Ovary (tissue), 10 donors: ENCODE measurements at places on chromosomes 5 and 9. TPM values are rescaled to one million over a fixed set of nuclear protein-coding genes. Genes with fewer than 3 reads are reported as not detected.
A peak's percentile ranks its signal among the peaks of the same experiment; 100 is the strongest.

DNA sequence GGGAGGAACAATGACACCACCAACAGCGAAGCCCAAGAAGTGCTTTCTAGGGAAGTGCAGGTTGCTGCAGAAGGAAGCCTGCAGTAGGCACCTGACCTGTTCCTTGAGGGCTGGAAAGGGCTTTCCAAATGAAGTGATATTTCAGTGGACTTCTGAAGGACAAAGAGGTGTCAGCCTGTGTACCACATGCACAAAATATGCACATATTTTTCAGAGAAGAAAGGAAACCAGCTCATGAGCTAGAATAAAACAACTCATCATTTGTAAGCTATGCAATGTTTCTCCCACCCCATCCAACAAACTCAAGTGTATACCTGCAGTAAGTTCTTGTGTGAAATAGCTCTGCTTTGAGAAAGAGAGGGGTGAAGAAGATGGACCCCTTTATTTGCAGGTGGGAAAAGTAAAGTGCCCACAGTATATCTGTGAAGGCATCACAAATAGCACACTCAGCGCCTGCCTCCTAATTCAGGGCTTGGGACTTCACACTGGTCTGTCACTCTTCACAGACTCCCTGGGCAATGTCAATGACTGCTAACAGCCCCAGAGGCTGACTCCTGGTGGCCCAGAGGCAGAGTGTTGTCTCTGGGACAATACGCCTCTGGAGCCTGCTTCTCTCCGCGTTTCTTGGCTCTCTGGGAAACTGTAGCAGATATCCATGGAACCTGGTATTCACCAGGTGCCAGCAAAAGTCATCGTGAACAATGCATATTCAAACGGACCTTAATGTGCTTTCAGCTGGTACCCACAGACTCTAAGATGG, 198.1 kb upstream of the EFNA5 start:
- no peaks in the 10 kb centered on the region for H3K36me3 ChIP-seq
- no peak for DNase-seq
- no peaks in the 10 kb centered on the region for H3K27me3 ChIP-seq
- H3K4me3 ChIP-seq, result no peak overlapping the region
- no peak overlapping the region for H3K27ac ChIP-seq

GRCh38 chr5:134638760-134639201, 6.2 kb upstream of the SAR1B start:
- H3K27me3 ChIP-seq, result no peaks in the 10 kb centered on the region
- H3K36me3 ChIP-seq, result no peaks in the 10 kb centered on the region
- H3K4me3 ChIP-seq, result no peak overlapping the region
- no peak for DNase-seq
- no peaks in the 10 kb centered on the region for H3K4me1 ChIP-seq

GRCh38 chr9:135212961-135213360, 125.5 kb downstream of the OLFM1 start:
- DNase-seq, result no peak
- no peak overlapping the region for H3K27ac ChIP-seq
- H3K4me3 ChIP-seq, result no peak overlapping the region

GRCh38 chr9:85157772-85158171, 488.2 kb downstream of the NTRK2 start:
- no peaks in the 10 kb centered on the region for H3K27me3 ChIP-seq
- H3K36me3 ChIP-seq, result no peaks in the 10 kb centered on the region
- H3K4me3 ChIP-seq, result no peak overlapping the region
- DNase-seq, result no peak
- H3K27ac ChIP-seq, result no peak overlapping the region
- H3K4me1 ChIP-seq, result no peaks in the 10 kb centered on the region

GRCh38 chr5:132055808-132056609, 4.4 kb upstream of the IL3 start:
- DNase-seq, result no peak
- H3K36me3 ChIP-seq, result no peaks in the 10 kb centered on the region

- H3K4me3 ChIP-seq, result no peak overlapping the region
- DNase-seq, result no peak
- no peaks in the 10 kb centered on the region for H3K27me3 ChIP-seq
- H3K36me3 ChIP-seq, result no peaks in the 10 kb centered on the region
- no peak overlapping the region for H3K27ac ChIP-seq
Measured at GRCh38 chr5:7813576-7813975, 37.4 kb downstream of the CFAP90 start.

DNA sequence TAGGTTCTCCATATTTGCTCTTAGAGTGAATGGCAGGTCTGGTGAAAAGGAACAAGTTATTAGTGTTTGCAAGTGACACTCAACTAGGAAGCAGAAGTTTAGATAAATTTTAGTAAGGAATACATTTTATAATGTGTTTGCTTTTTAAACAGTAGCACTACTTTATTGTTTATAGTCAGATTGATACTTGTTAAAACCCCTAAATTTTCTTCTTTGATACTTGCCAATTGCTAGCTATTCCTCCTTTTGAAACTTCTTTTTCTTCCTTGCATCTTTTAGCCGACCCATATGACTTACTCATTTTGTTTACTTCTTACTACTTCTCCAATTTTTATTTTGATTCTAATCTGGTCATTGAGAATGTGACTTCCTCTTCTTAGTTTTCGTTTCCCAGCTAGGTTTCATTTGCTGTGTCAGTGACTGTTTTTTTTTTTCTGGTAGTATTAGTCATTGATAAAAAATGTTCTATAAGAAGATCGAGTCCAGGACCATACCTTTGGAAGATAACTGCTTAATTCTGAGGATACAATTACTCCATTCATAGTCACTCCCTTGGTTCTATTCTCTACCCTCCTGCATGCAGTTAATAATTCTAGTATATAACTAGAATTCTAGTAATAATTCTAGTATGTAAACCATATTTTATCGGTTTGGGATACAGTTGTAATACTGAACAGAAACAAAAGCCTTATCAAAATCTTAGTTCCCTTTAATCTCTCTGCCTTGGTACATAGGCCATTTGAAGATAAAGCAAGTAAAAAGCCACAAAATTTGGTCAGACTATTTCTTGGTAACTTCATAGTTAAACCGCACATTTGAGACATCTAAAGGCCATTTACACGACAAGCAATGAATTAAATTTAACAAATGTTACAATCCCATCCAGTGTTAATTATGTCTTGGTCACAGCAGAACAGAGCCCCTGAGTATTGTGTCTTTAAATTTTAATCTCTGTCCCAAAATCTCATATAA, 2.8 kb upstream of the RICTOR start:
- no peak overlapping the region for H3K27ac ChIP-seq
- DNase-seq, result no peak
- H3K4me1 ChIP-seq, result no peaks in the 10 kb centered on the region
- no peaks in the 10 kb centered on the region for H3K27me3 ChIP-seq
- no peaks in the 10 kb centered on the region for H3K36me3 ChIP-seq

GRCh38 chr5:52915176-52915875, 73.8 kb upstream of the ITGA2 start:
- no peak overlapping the region for H3K27ac ChIP-seq
- no peak overlapping the region for H3K4me3 ChIP-seq
- no peaks in the 10 kb centered on the region for H3K36me3 ChIP-seq

- H3K4me3 ChIP-seq, result no peak overlapping the region
- no peaks in the 10 kb centered on the region for H3K27me3 ChIP-seq
- H3K36me3 ChIP-seq, result no peaks in the 10 kb centered on the region
- no peak overlapping the region for H3K27ac ChIP-seq
- DNase-seq, result no peak
Measured at GRCh38 chr5:172877466-172878260, 43.6 kb downstream of the ERGIC1 start.

DNA sequence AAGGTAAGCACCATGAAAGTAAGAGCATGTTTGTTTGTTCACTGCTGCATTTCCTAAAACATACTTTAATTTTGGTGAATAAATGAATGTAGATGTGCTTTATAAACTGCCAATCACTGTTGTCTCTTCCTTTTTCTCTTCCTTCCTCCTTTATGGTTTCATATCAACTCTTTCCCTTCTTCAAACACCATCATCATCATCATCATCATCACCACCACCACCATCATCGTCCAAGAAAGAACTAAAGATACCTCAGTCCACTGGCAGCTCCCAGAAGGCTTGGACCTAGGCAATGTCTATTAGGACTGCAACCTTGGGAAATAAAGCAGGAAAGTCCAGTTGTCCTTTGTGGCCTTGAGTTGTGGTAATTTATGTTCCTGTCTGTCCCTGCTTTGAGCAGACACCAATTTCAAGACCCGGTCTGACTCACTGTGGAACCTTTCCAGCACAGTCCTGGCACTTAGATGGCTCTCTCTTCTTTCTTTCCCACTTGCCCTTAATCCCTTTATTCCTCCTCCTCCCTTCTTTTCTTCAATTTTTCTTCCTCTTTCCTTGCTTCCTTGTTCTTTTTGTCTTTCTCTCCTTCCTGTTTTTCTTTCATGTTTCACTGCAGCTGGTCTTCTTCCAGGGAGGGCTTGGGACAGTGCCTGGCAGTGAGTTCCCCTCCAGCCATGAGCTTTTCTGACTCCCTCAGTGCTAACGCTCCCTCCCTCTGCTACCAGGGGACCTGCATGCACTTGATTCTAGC, 99.3 kb downstream of the ANGPTL2 start:
- no peak overlapping the region for H3K4me3 ChIP-seq
- no peak overlapping the region for H3K27ac ChIP-seq
- H3K36me3 ChIP-seq, result no peaks in the 10 kb centered on the region
- peaks cover 15% of the 10 kb centered on the region for H3K4me1 ChIP-seq
- no peaks in the 10 kb centered on the region for H3K27me3 ChIP-seq
- DNase-seq, result peak; percentile 59

GRCh38 chr9:76902395-76902794, 3.5 kb downstream of the PRUNE2 start:
- DNase-seq, result no peak
- no peak overlapping the region for H3K4me3 ChIP-seq
- H3K4me1 ChIP-seq, result peaks cover 7% of the 10 kb centered on the region

- no peak overlapping the region for H3K4me3 ChIP-seq
- H3K27me3 ChIP-seq, result no peaks in the 10 kb centered on the region
- no peaks in the 10 kb centered on the region for H3K36me3 ChIP-seq
- no peak overlapping the region for H3K27ac ChIP-seq
- H3K4me1 ChIP-seq, result no peaks in the 10 kb centered on the region
Measured at GRCh38 chr5:81893961-81894360, 77.9 kb upstream of the ATG10 start.

- no peaks in the 10 kb centered on the region for H3K4me1 ChIP-seq
- no peak overlapping the region for H3K4me3 ChIP-seq
- DNase-seq, result no peak
- no peaks in the 10 kb centered on the region for H3K36me3 ChIP-seq
- no peaks in the 10 kb centered on the region for H3K27me3 ChIP-seq
Measured at GRCh38 chr5:24904981-24905517, 260.3 kb upstream of the CDH10 start.

GRCh38 chr9:87798261-87798833, 72.4 kb downstream of the CTSL start:
- no peaks in the 10 kb centered on the region for H3K27me3 ChIP-seq
- H3K4me3 ChIP-seq, result no peak overlapping the region
- DNase-seq, result no peak
- no peak overlapping the region for H3K27ac ChIP-seq

DNA sequence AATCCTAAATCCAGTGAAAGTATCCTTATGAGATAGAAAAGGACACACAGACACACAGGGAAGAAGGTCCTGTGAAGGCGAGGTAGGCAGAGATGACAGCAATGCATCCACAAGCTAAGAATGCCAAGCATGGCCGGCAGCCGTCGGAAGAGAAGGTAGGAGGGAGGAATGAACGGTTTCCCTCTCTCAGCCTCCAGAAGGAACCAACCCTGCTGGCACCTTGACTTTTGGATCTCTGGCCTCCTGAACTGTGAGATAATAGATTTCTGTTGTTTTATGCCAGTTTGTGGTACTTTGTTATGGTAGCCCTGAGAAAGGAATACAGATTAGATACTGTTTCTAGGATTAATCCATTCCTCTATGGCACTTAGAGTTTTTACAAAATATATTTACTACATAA, 76.1 kb upstream of the PANK3 start:
- H3K4me3 ChIP-seq, result no peak overlapping the region
- H3K36me3 ChIP-seq, result no peaks in the 10 kb centered on the region
- peaks cover 9% of the 10 kb centered on the region for H3K4me1 ChIP-seq
- DNase-seq, result no peak
- H3K27ac ChIP-seq, result no peak overlapping the region

DNA sequence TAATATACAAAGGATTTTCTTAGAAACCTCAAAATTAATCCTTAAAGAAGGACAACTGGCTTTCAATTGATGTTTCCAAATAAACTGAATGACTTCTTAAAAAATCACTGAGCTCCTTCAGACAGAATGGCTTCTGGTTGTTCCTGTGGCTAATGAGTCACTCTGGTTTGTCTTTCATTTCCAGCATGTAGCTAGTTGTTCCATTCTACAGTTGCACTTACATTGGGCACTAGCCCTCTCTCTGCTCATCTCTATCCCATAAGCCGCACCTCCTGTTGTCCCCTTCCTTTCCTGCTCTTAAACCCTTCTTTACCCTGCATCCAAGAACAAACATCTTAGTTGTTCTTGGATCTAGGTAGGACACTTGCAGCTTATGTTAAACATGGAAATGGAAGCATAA, 235.3 kb upstream of the HAPLN1 start:
- no peaks in the 10 kb centered on the region for H3K36me3 ChIP-seq
- H3K4me3 ChIP-seq, result no peak overlapping the region
- no peaks in the 10 kb centered on the region for H3K4me1 ChIP-seq
- H3K27me3 ChIP-seq, result no peaks in the 10 kb centered on the region
- no peak overlapping the region for H3K27ac ChIP-seq

Gene PCA3
- not detected for total RNA-seq

DNA sequence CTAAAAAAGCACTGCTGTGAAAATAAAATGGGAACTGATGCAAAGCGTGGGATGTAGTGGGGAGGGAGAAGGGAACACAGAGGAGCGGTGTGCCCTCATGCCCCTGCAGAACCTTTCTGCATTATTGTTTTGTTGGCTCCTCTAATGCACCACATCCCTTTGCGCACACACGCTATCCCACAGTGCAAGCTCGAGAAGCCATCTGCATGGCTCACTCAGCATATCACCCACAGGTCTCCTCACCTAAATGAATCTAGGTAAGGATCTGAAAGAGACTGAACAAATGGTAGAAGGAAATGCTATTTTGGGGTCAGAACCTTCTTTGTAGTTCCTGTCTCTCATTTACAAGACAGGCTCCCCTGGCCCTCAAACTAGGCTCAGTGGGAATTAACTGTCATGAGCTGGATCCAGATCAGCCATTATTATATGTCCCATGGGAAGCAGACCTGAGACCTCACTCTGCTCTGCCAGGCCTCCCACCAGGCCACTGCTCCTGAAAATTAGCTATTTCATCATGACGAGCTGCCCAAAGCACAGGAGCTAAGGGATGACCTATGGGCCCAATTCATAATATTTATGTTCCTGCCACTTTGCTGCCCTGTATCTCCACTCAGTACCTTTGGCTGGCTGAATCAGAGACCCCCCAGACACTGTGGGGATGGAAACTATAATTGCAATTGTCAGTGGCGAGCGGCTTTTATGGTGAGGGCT, 169.4 kb downstream of the SPOCK1 start:
- no peaks in the 10 kb centered on the region for H3K4me1 ChIP-seq
- H3K4me3 ChIP-seq, result no peak overlapping the region
- no peaks in the 10 kb centered on the region for H3K27me3 ChIP-seq
